GDM1 (cell line): ENCODE measurements at places on chromosomes 7 and 10.

- DNase-seq = no peak
Measured at GRCh38 chr10:113977174-113977573, 66.5 kb upstream of the ADRB1 start.

DNA sequence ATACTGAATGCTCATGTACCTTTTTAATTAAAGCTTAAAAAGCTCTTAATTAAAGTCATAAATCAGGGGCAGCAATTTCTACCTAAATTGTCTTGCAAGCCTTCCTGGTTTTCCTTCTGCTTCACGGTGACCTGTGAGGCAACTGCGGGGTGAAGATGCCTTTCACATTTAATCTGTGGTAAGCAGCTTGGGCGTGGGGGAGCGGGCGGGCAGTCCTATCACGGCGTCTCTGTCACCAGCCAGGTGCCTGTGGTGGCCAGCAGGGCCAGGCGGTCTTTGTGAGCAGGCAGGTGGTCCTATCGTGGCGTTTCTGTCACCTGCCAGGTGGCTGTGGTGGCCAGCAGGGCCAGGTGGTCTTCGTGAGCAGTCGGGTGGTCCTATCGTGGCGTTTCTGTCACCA, 269.2 kb upstream of the PPP2R2D start:
- no peak for DNase-seq

GRCh38 chr7:25775999-25776743, 375.8 kb upstream of the NFE2L3 start:
- DNase-seq = no peak

- no peak for DNase-seq
Measured at GRCh38 chr10:24209432-24209771, 464 bp downstream of the KIAA1217 start.

GRCh38 chr10:32985775-32986350, 27.8 kb upstream of the ITGB1 start:
- no peak for DNase-seq

GRCh38 chr7:136229790-136230189, 252.6 kb upstream of the MTPN start:
- no peak for DNase-seq

DNA sequence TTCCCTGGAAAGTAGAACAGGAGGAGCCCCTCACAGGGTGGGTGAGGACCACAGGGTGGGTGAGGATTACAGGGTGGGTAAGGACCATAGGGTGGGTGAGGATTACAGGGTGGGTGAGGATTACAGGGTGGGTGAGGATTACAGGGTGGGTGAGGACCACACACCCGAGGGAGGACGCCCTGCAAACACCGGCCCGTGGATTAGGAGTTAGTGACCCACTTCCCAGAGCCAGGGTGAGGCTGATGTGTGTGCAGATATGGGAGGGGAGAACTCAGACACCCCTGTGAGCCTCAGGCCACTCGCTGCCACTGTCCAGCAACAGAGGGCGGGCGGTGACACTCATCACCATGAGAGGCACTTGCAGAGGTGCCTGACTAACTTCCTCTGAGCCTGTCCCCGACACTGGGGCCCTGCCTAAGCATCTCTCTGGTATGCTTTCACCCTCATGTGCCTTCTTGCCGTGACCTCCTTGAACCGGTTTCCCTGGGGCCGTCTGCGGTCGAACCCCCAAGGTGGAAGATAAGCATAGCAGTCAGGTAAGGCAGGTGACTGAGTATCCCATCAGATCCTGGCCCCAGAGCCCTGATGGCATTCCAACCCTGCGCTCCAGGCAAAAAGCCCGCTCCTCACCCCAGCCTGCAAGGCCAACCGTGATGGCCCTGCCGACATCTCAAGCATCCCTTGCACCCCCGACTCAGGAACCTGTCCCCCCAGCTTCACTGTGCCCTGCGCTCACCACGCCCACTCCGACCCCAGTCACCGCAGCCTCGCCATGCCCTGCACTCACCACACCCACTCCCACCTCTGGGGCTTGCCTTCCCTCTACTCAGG, 74.1 kb downstream of the FAM53B start:
- DNase-seq = no peak

DNA sequence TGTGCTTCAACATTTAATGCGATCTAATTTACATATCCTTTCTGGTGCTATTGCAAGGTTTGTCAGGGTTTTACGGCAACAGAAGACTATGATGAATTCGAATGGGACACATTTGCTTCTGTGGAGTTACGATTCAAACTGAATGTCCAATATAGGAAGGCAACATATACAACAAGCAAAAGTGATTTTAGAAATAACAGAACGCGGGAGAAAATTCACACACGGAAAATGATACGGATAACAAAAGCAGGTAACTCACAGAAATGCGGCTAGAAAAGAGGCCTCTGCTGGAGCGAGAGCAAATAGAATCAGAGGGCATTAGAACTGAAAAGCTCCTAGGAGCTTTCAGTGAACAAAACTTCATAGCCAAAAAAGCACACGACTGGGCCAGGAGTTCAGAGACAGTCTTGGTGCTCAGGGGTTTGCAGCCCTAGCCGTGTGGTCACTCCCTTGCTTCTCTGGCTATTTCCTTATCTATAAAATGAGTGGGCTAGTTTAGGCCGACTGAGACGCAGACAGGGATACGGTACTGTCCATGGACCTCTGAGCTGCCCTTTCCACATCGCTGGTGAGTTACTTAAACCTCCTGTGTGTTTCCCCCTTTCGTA, 557 bp upstream of the TAX1BP1 start:
- DNase-seq = peak; percentile 35

DNA sequence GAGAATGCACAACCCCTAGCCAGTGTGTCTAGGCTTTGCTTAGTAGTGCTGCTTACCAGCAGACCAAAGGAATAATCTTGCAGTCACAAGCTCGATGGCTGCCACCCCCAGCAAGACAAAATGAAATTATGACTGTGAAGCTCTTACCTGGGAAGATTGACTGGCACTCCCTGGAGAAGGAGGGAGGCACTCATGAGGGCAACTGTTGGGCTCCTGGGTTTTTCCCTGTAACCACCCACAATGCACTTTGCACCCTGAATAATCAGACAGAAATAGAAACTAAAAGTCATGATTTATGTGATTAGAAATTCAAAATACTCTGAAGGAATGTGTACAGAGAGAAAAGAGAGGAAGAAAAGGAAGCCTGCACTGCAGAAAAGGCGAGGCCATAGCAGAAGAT, 144.3 kb upstream of the DGKB start:
- no peak for DNase-seq

GRCh38 chr10:81688459-81688858, 186.5 kb upstream of the NRG3 start:
- no peak for DNase-seq

DNA sequence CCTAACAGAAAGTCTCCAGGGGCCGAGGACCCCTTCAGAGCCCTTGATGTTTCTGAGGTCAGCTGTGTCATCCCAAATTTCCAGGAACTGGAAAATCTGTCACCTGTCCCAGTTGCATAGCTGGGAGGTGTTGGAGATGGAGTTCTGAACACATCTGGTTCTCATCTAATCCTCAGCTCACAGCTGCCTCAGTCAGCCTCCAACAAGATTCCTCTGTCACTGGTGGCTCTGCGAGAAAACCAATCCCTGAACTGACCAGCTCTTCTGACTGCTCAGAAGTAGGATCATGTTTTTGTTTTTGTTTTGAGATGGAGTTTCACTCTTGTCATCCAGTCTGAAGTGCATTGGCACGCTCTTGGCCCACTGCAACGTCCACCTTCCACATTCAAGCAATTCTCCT, 37.6 kb upstream of the MYL10 start:
- DNase-seq = no peak

DNA sequence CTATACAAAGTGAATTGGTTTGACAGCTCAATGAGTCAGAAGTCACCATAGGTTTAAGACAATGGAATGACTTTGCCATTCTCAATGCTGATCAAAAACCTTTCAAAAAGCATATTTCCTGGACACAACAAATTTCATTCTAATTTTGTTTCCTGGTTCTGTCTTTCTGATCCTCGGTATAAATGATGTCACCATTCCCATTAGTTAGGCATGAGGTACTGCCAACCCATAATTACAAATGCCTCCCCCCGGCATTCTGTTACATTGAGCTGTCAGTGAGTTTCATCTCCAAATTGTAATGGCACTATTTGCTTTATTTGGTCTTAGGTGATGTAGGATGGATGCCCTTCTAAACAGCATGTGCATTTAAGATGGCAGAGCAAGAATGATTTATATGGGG, 81.7 kb upstream of the NFE2L3 start:
- no peak for DNase-seq

DNA sequence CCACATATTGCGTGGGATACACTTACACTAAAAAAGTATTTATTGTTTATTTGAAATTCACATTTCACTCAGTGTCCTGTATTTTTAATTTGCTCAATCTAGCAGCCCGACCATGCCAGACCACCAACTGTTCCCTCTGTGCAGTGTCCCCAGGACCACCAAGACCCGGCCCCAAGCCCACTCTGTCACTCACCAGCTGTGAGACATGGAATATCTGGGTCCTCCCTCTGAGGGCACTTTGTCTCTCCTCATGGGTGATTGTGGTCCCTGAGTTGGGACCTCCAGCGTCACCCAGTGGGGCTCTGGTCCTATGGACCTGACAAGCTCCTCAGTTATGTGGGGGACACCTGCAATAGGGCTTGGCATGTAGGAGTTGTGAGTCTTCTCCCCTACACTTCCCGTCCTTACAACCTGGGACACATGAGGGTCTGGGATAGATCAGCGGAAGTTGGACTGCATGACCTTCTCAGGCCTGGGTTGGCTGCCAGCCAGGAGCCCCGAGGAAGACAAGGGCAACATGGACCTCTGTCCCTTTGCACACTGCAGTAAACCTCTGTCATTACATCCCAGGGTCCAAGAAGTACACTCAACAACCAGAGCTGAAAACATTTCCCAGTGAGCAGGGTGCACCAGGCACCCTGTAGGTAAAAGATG, 12.1 kb downstream of the C10orf71 start:
- no peak for DNase-seq

- no peak for DNase-seq
Measured at GRCh38 chr10:124162136-124162535, 68.7 kb upstream of the CHST15 start.

DNA sequence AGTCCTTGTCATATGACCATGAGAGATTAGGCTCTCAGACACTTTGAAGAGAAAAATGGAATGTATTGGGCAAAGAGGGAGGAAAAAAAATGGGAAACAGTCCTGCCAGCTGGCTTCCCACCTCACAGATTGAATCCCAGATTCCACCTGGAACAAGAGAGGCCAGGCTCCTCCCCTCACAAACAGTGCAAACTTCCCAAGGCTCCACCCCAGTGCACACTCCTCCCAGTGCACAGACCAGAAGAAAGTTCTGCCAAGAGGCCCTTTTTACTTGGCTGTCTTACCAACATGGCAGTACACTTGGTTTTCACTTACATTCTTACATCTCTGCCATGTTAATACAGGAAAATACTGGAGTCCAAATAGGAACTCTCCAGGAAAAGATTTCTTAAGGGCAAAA, 202.3 kb downstream of the AHR start:
- no peak for DNase-seq

DNA sequence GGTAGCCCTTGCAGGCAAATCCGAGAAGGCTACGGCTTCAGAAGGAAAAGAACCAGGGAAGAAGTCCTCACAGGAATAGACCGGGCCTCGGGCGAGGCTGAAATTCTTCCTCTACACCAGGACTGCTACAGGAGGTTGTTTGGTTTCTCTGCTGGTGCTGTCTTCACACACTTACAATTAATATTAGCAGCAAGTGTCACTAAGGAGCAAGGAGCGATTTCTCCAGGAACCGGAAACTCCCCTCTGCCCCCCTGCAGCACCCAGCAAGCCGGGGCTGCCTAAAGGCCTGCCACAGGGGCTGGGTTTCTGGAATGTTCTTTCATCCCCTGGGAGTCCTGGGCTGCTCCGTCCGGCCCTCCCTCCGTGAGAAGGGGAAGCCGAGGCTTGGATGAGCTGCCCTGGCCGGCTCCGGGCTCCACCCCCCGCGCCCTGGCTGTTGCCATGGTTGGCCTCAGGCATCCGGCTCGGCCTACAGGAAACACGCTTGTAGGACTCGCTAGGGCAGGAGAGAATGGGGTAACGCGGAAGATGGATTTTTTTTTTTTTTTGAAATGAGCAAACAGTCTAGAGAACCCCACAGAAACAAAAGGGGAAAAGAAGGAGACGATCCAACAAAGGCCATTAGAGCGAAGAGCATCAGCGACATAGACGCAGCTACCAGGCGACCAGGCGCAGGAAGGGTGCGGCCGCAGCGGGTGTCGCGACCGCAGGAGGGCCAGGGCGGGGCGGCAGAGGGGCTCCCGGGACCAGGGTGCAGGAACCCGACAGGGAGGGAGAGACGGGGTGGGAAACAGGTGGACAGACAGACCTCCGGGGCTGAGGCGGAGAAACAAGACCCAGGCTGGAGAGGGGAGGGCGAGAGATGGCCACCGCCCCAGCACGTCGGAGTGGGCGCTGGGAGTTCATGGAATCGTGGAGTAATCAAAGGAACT, 33.0 kb downstream of the EN2 start:
- no peak for DNase-seq

GRCh38 chr7:113649556-113649955, 269.3 kb downstream of the PPP1R3A start:
- DNase-seq = no peak

DNA sequence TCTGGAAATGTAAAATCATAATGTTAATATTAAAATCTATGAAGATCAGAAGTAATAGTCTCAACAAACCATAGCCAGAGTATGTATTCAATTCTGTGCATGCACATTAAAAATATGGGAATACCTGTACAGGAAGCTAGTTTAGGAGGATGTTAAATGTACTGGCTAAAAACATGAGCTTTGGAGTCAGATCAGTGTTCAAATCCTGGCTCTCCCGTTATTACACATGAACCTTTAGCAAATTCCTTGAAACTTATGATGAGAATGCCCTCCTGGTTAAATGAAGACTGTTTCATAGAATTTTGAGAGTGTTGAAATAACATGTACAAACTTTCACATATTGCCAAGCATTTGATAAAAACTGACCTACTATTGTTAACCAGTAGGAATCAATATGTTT, 4.6 kb downstream of the ARL4A start:
- no peak for DNase-seq

DNA sequence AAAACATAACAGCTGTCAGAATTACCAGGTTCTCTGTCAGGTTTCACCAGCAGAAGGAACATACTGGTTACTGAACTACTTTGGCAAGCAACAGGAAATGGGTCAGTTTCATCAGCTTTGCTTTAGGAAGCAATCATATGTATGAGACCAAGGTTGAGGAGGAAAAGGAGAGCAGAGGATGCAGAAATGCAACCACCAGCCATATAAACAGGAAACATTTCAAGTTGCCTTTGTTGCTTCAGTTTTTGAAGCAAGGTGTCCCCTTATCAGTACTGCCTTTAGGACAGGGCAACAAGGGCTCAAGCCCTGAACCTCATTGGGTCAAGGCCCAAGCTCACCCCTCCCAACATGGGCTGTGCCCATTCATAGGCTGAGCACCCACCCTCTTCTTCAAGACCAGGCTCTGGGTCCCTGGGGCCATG, 10.2 kb downstream of the HIPK2 start:
- DNase-seq = no peak

DNA sequence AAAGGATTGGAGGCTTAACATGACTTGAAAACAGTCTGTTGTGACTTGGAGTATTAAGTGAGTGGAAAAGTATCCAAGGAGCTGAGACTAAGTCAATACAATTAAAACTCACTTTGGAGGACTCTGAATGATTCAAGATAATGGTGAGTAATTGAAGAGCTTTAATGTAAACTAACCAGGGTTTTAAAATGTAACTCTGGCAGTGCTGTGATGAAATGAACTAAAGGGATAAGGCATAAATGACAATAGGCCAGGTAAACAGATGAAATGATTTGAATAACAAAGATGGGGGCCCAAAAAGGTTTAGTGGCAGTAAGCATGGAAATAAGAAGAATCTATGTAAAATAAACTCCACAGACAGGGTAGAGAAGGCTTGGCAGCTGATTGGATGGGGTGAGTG, 316.5 kb upstream of the CACNA2D1 start:
- no peak for DNase-seq
